ENCODE measurements at places on chromosomes 5 and 9. TPM values are rescaled to one million over a fixed set of nuclear protein-coding genes. Genes with fewer than 3 reads are reported as not detected.

CLIC3 gene
- total RNA-seq = 4.5 TPM

FOXD4L6 gene
- not detected for total RNA-seq

ADGRD2 gene
- total RNA-seq = not detected

DNA sequence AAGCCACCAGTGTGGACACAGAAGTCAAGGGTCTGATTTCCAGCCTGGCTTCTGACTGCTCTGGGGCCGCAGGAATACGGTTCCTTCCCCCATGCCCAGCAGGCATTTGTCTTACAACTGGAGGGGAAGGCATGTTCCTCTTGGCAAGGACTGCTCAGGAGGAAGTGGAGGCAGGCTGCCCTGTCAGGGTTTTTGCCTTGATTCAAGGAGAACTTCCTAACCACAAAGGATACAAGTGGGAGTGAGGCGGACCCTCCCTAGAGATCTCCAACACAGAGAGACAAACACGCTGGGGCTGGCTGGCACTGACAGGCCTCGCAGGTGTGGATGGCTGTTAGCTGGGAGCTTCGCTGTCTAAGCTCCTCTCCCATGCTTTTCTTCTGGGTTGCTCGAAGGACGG is 19.1 kb downstream of the TGFBI start:
- H3K4me3 ChIP-seq = no peak overlapping the region
- peak overlapping the region; percentile 2 for H3K27ac ChIP-seq
- H3K27me3 ChIP-seq = no peaks in the 10 kb centered on the region
- H3K4me1 ChIP-seq = peaks cover 15% of the 10 kb centered on the region

PCDHGB2 gene
- 1.00 TPM for total RNA-seq

DNA sequence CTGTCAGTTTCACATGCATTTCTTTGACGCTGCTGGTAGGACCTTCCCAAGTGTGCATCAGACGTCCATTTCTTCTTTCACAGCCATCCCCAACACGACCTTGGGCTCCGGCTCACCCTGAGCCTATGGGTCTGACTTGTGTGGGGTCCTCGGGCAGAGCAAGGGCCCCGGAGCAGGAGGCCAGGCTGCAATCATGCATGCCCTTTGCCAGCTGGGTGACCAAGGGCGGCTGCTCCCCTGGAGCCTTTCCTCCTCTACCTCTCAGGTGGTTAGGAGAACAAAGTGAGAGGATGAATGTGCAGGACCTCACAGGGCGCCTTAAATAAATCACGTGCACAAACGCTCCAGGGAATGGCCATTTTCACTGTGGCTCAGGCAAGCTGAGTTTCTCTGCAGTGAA is 33.2 kb downstream of the TERT start:
- no peaks in the 10 kb centered on the region for H3K36me3 ChIP-seq
- H3K27ac ChIP-seq = no peak overlapping the region
- no peak for DNase-seq

PCDHB12 gene
- total RNA-seq = 0.12 TPM

- H3K36me3 ChIP-seq = no peaks in the 10 kb centered on the region
- H3K27me3 ChIP-seq = no peaks in the 10 kb centered on the region
- H3K4me3 ChIP-seq = no peak overlapping the region
- DNase-seq = no peak
These were observed 18.3 kb downstream of the MARCHF3 start for GRCh38 chr5:127011961-127012644.

GRCh38 chr9:34793428-34793827 is 83.5 kb upstream of the CCL21 start:
- H3K36me3 ChIP-seq = no peaks in the 10 kb centered on the region
- no peaks in the 10 kb centered on the region for H3K27me3 ChIP-seq
- H3K4me3 ChIP-seq = no peak overlapping the region
- H3K4me1 ChIP-seq = no peaks in the 10 kb centered on the region
- DNase-seq = no peak

- DNase-seq = no peak
- no peak overlapping the region for H3K4me3 ChIP-seq
- H3K27ac ChIP-seq = no peak overlapping the region
- H3K4me1 ChIP-seq = peaks cover 3% of the 10 kb centered on the region
- no peaks in the 10 kb centered on the region for H3K27me3 ChIP-seq
- H3K36me3 ChIP-seq = no peaks in the 10 kb centered on the region
These were observed 26.8 kb upstream of the TIFAB start for GRCh38 chr5:135478938-135479337.

NOXA1 gene
- 7.3 TPM for total RNA-seq

PCDHB11 gene
- total RNA-seq = not detected

GRCh38 chr5:16659536-16659935 is 42.7 kb upstream of the RETREG1 start:
- H3K4me1 ChIP-seq = no peaks in the 10 kb centered on the region
- H3K27me3 ChIP-seq = no peaks in the 10 kb centered on the region
- H3K27ac ChIP-seq = no peak overlapping the region

DNA sequence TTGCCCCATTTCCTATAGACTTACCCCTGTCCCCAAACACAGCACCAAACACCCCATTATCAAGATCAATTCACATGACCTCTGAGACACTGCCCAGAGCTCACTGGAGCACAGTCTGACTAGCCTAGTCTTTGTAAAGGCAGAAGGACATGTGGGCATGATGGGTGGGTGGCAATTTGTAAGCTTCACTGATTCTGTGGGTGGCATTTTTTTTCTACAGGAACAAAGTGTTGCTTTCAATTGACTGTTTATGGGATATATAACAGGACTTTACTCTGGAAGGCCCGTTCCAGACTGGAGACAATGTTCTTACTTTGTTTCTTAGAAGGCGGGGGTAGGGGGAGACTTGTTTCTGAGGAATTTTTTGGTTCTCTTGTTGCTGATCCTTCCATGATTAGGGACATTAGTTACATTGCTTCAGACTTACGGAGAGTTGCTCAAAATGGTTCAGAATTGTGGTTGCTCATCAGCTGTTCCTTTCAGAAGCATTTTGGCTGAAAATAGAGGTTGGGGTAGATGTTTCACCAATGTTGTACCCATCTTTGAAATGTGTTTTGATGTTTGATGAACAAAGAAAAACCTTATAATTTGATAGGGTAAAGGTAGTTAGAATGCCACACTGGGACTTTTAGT is 20.2 kb downstream of the NNT start:
- no peak overlapping the region for H3K27ac ChIP-seq
- DNase-seq = no peak
- H3K4me3 ChIP-seq = no peak overlapping the region
- H3K27me3 ChIP-seq = no peaks in the 10 kb centered on the region
- peaks cover 6% of the 10 kb centered on the region for H3K4me1 ChIP-seq
- peaks cover 1% of the 10 kb centered on the region for H3K36me3 ChIP-seq

Measured in Caco-2 (cell line).